Cardiac muscle cell (in vitro differentiated cells and primary cell): ENCODE measurements at places on chromosomes 4 and X. TPM values are rescaled to one million over a fixed set of nuclear protein-coding genes. Genes with fewer than 3 reads are reported as not detected.

NUP62CL gene
- polyA plus RNA-seq = 20.5 and 21.1 TPM in 2 replicates

DNA sequence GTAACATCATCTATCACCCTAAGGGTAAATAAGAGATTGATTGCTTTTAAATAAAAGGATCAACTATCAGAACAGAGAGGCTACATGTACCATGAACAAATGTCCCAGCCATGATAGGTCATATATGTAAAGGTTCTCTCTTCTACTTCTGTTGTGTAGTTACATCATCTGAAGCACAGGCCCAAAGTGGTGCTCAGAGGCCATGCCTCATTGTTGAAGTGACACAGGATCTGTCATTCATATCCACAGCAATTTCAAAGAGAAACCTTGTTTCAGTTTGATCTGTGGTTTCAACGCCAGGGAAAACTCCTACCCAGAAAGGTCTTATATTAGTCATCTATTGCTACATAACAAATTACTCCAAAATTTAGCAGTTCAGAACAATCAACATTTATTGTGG is 269.2 kb upstream of the MAOA start:
- DNase-seq = no peak

SLC10A7 gene
- polyA plus RNA-seq = 1.9 and 3.8 TPM in 2 replicates

DSPP gene
- polyA plus RNA-seq = not detected in 2 replicates

- DNase-seq = no peak
These were observed 47.4 kb upstream of the PHOX2B start for GRCh38 chr4:41795796-41796385.

KDM5C gene
- polyA plus RNA-seq = 83.0 and 97.6 TPM in 2 replicates

DNA sequence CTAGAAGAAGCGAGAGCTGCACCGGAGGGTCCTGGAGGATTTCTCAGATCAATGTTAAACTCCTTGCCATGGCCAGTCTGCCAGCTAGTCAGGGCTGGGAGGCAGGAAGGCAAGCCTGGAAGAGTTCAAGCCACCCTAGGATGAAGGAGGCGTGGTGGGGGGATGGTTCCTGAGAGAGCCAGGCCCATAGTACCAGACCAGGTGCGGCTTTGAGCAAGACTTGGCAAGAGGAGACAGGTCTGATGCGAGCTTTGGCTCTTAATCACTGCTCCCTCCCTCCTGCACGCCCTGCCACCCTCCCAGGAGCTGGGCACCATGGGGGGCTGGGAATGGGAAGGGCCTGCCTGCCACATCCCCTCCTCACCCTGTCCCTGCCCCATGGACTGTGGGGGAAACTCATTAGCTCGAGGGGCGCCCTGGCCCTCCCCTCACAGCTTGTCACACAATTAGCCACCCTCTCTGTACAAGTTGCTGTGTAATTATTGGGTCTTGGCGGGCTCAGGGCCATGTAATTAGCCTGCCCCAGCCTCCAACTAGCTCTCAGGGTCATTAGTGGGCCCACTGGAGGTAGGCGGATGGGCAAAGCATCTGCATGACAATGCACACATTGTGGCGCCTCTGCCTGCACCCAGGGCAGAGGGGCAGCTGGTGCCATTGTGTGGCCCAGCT is 50.3 kb downstream of the EFNB1 start:
- DNase-seq = no peak

DNA sequence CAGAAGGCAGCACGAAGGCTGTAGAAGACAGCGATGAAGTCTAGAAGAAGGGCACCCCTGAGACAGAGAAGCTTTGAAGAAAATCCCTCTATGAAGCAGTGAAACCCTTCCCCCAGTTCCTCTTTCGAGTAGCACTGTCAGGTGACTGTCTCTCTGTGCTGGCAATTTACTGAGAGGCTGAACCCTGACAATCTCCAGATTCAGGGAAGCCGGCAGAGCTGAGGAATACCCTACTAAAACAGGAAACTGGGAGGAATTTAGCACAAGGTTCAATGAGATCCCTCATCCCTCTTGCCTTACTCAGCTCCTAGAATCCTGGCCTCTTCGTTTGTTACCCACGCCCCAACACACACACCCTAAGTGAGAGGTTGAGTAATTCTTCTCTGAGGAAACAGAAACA is 239.7 kb upstream of the NOCT start:
- peak; percentile 37 for DNase-seq

GRCh38 chrX:46208225-46208854 is 336.9 kb downstream of the ZNF674 start:
- DNase-seq = no peak

GRCh38 chr4:99301376-99302164 is 10.8 kb upstream of the ADH1A start:
- no peak for DNase-seq

CENPI gene
- 1.1 and 2.4 TPM in 2 replicates for polyA plus RNA-seq

- peak; percentile 86 for DNase-seq
These were observed 21.0 kb upstream of the POLA1 start for GRCh38 chrX:24672701-24673190.

GATA1 gene
- 0.15 and 0.17 TPM in 2 replicates for polyA plus RNA-seq

- DNase-seq = no peak
These were observed 145.3 kb downstream of the MID1 start for GRCh38 chrX:10474913-10475568.

DNA sequence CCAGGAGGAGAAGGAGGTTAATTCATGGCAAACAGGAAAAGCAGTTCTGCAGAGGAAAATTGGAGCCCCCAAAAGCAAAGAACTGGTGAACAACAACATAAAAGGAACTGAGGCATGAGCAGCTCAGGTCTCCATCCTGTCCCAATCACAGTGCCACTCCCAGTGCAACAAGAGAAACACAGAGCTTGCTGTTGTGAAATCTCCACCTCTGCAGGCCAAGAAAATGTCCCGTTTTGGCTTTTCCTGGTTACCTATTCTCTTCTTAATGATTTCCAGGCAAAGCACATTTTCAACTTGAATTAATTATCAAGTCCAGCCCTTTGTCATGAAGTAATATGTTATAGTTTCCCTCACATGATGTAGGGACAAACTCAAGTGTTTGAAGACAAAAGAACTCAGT is 778 bp downstream of the C1QTNF7 start:
- no peak for DNase-seq

DNA sequence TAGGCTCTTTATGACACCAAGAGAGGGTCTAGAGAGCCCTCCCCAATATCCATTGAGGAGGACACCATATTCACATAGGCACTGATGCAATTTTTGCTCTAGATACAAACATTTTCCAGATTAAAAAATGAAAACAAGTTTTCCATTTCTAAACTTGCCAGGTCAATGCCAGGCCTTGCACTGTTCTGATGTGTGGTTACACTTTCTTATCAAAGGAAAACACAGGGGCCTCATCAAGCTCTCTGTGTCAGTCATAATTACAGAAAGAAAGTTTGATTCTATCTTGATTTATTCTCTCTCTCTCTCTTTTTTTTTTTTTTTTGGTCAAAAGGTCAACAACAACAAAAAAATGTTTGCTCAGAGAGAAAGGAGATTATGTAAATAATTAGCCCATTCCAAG is 80.2 kb upstream of the ACSL4 start:
- DNase-seq = no peak
